Breast epithelium (tissue), 4 donors: ENCODE measurements at places on chromosomes 2 and 18. TPM values are rescaled to one million over a fixed set of nuclear protein-coding genes. Genes with fewer than 3 reads are reported as not detected.
A peak's percentile ranks its signal among the peaks of the same experiment; 100 is the strongest.

DNA sequence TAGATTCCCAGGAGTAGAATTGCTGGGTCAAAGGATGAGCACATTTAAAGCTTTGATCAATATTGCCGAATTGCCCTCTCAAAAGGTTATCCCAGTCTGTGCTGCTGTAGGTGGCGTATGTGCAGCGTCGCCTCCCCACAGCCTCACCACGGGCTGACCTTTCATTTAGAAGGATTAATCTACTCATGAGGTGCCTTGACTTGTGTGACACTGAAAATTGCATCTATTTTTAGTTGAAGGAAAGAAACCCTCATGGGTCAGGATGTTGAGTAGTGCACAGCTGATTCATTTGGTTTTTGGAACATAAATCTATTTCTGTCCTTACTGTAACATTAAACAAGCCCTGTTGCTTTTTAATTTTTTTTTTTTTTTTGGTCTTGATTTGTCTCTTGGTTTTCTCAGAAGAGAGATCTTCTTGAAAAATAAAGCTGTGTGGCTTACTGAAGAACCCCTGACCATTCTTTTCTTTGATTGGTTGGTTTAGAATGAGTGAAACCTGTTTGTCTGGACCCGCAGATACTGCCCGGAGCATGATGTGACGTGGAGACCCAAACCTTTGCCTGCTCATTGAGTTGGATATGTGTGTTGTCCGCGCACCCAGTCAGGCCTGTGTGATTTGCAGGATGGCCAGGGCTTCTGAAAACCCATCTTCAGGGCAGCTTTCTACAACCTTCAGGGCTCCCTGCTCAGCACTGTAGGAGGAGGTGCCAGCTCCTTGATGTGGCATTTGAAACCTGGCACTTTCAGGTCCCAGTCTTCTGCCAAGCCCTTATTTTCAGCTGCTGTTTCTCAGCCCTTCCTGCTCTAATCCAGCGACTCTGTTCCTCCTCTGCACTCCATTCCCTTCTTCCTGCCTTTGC, 61.0 kb downstream of the LPIN1 start:
- H3K27ac ChIP-seq: no peak overlapping the region
- no peaks in the 10 kb centered on the region for H3K4me1 ChIP-seq

GRCh38 chr18:67519592-67519991, 3.1 kb upstream of the DSEL start:
- no peak for DNase-seq
- H3K4me1 ChIP-seq: no peaks in the 10 kb centered on the region
- no peaks in the 10 kb centered on the region for H3K36me3 ChIP-seq

DNA sequence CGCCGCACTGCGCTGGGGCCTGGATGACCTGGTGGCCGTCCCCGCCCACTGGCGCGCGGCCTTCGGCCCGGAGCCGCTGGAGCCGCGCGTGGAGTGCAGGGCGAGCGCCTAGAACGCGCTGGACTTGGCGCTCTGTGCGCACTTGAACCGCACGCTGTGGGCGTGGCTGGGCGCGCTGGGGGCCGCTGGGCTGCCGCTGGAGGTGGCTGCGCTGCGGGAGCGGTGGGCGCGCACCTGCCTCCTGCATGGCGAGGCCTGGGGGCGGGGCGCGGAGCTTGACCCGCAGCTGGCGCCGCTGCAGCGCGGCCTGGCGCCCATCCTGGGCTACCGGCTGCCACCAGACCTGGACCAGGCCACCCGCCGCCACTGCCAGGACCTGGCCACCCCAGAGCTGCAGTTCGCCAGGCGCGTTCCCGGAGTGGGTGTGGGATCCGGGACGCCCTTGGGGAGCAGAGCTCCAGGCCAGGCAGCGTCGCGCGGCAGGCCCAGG, 9.9 kb downstream of the AQP12B start:
- H3K4me3 ChIP-seq: no peak overlapping the region
- no peaks in the 10 kb centered on the region for H3K4me1 ChIP-seq
- H3K27ac ChIP-seq: no peak overlapping the region
- DNase-seq: no peak
- no peaks in the 10 kb centered on the region for H3K36me3 ChIP-seq

Gene RPL37A
- total RNA-seq: 2,277 TPM

Gene GCG
- not detected for total RNA-seq

DNA sequence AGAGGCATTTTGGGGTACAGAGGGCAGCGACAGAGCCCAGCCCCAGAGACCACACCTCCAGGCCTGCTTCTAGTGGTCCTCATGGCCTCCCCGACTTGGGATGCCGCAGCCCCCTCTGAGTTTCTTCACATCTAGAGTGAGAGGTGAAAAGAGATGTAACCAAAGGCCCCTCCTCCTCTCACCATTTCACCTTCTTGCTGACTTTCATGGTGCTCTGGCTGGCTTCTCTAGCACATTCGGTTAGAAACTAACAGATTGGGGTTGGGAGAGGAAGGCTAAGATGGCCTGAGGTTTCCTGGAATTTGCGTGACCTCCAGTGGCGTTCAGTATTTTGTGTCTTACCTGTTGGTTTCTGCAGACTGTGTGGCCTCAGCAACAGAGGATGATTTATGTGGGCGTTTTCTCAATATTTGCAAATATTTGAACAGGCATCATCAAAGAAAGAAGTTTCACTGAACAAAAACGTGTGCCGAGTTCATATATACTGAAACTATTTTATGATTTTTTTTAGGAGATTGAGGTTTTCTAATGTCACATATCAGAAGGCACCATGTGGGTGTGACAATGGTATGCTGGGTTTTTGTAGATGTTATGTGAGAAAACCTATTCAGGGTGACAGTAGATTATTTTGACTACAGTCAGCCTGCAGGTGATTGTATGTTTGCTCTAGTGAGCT, 69.9 kb upstream of the BCL2L11 start:
- no peaks in the 10 kb centered on the region for H3K27me3 ChIP-seq
- no peak overlapping the region for H3K4me3 ChIP-seq
- no peak for DNase-seq
- H3K27ac ChIP-seq: peak overlapping the region; percentile 19
- no peaks in the 10 kb centered on the region for H3K36me3 ChIP-seq

Gene CLEC4F
- not detected for total RNA-seq

Gene ADGRF3
- total RNA-seq: not detected

DNA sequence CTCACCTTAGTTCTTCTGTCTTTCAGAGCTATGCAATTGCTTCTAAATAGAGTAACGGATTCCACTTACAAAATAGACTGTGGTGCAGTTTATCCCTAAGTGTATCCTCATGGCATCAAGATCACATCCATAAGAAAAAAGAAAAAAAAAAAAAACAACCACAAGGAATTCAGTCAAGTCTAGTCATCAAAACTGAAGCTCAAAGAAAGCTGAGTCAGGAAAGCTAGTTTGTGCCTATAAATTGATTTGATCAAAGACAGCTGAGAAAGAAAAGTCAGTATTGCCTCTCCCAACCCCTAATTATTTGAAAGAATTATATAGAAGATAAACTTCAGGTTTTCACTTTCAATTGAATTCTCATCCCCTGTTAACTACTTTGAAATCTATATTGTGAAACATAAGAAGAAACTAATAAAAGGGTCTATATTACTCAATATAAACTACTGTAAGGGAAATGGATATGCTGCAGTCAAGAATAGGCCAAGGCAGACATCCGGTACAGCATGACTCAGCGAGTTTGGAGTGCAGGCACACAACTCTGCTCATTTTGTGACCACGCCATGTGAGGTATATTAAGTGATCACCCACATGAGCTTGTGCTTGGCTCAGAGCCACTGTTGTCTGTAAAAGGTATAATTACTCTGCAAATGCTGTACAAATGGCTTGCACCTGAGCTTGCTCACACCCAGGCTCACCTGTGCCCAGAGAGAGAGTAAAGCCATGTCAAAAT, 568.1 kb upstream of the CRIM1 start:
- no peaks in the 10 kb centered on the region for H3K36me3 ChIP-seq
- no peak overlapping the region for H3K4me3 ChIP-seq
- H3K27ac ChIP-seq: no peak overlapping the region
- DNase-seq: no peak

Gene SCN7A
- total RNA-seq: 11.5 TPM

Gene TM4SF20
- total RNA-seq: not detected

- H3K27ac ChIP-seq: no peak overlapping the region
- no peak for DNase-seq
- no peaks in the 10 kb centered on the region for H3K4me1 ChIP-seq
- H3K27me3 ChIP-seq: no peaks in the 10 kb centered on the region
- no peaks in the 10 kb centered on the region for H3K36me3 ChIP-seq
Measured at GRCh38 chr2:211085056-211085680, 528.8 kb downstream of the CPS1 start.

DNA sequence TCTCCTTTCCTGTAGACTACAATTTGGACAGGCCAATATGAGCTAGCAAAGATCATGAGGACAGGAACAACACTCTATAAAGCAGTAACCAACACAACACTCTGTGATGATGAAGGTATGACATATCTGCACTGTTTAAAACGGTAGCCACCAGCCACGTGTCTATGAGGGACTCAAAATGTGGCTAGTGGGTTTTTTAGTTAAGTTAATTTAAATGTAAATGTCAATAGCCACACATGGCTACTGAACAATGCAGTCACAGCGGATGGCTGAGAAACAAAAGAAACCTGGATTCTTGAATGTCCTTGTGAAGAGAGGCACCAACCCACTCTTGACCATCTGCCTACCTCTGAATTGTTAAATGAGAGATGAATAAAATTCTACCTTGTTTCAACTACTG, 33.9 kb downstream of the FANCL start:
- H3K27ac ChIP-seq: no peak overlapping the region
- H3K4me3 ChIP-seq: no peak overlapping the region
- no peaks in the 10 kb centered on the region for H3K27me3 ChIP-seq
- no peak for DNase-seq
- H3K4me1 ChIP-seq: no peaks in the 10 kb centered on the region
- no peaks in the 10 kb centered on the region for H3K36me3 ChIP-seq

DNA sequence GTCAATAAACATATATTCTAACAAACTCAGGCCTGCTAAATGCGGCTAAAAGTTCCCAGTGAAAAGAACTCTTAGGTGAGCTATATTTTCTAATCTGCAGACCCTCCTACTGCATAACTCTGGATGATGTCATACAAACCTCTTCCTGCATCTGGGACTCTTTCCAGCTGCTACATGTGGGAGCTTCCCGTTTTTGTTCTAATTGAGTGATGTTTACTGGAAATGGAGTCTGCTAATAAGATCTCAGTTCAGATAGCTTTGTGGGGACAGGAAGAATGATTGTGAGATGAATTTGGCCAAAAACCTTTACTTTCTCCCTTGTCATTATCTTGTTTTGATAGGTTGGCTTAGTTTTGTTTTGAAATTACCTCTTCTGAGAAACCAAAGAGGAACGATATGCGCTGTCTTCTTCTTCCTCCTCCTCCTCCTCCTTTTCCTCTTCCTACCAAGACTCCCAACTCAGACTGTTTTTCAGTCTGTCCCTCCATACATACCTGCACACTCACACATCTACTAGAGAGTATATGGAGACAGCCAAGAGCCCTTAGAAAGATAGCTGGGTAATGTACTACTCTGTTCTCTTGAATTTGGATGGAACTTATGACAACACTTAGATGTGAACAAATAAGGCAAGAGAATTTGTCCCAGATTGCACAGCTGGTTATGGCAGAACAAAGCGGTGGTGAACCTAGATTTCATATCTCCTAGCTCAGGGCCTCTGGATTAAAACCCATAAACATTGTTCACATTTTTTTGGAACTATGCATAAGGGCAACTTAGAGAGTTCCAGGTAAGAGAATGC, 39.8 kb upstream of the AAK1 start:
- no peaks in the 10 kb centered on the region for H3K27me3 ChIP-seq
- H3K27ac ChIP-seq: peak overlapping the region; percentile 67
- H3K4me3 ChIP-seq: peak overlapping the region; percentile 39
- H3K36me3 ChIP-seq: no peaks in the 10 kb centered on the region

- no peak overlapping the region for H3K4me3 ChIP-seq
- DNase-seq: no peak
- H3K27me3 ChIP-seq: no peaks in the 10 kb centered on the region
- no peak overlapping the region for H3K27ac ChIP-seq
- no peaks in the 10 kb centered on the region for H3K36me3 ChIP-seq
Measured at GRCh38 chr2:146414456-146414855, 1430.4 kb upstream of the ACVR2A start.

DNA sequence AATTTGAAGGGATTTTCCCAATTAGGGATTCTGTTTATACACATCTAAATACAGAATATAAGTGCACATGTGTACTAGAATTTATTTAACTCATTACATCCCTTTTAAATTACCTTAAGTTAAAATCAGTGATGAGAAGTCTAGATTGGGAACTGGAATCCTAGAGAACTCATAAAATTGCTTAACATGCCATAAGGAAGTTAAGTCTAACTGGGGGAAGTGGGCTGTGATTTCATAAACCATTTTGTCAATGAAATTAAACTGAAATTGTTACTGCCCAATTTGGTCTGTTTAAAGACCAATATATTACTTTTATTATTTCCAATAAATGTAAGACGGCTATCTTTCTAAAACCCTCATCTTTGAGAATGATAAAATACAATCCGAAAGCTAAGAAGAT, 72.3 kb upstream of the CD226 start:
- no peaks in the 10 kb centered on the region for H3K27me3 ChIP-seq
- no peaks in the 10 kb centered on the region for H3K36me3 ChIP-seq
- H3K4me3 ChIP-seq: no peak overlapping the region
- no peak overlapping the region for H3K27ac ChIP-seq
- H3K4me1 ChIP-seq: no peaks in the 10 kb centered on the region
- no peak for DNase-seq

- H3K27me3 ChIP-seq: no peaks in the 10 kb centered on the region
- no peak overlapping the region for H3K4me3 ChIP-seq
- no peak overlapping the region for H3K27ac ChIP-seq
- DNase-seq: no peak
Measured at GRCh38 chr2:193894081-193894480, 1699.3 kb upstream of the TMEFF2 start.

- H3K36me3 ChIP-seq: no peaks in the 10 kb centered on the region
- H3K4me3 ChIP-seq: no peak overlapping the region
- no peaks in the 10 kb centered on the region for H3K4me1 ChIP-seq
Measured at GRCh38 chr2:38937548-38937947, 47.9 kb downstream of the ARHGEF33 start.

- no peak for DNase-seq
- H3K27me3 ChIP-seq: no peaks in the 10 kb centered on the region
- H3K27ac ChIP-seq: no peak overlapping the region
- H3K4me1 ChIP-seq: no peaks in the 10 kb centered on the region
Measured at GRCh38 chr2:136168720-136169119, 50.8 kb upstream of the CXCR4 start.

Gene MAP3K19
- not detected for total RNA-seq

- H3K27ac ChIP-seq: no peak overlapping the region
- H3K36me3 ChIP-seq: no peaks in the 10 kb centered on the region
- H3K4me3 ChIP-seq: no peak overlapping the region
- H3K27me3 ChIP-seq: no peaks in the 10 kb centered on the region
- no peaks in the 10 kb centered on the region for H3K4me1 ChIP-seq
- no peak for DNase-seq
Measured at GRCh38 chr18:35477497-35477896, 20.3 kb downstream of the INO80C start.

- H3K36me3 ChIP-seq: no peaks in the 10 kb centered on the region
- no peaks in the 10 kb centered on the region for H3K4me1 ChIP-seq
Measured at GRCh38 chr18:70135604-70136003, 69.9 kb downstream of the RTTN start.

Gene CREG2
- total RNA-seq: under 0.01 TPM
